Stimulated activated CD4-positive, alpha-beta T cell treated with anti-CD3 and anti-CD28 coated beads, Interleukin-4, amount 100 ng/mL, for 4 hours (primary cell): ENCODE measurements at places on chromosomes 13 and 19.

- DNase-seq = no peak
Observed at GRCh38 chr19:10707440-10707839, 6.2 kb downstream of the QTRT1 start.

- DNase-seq = no peak
Observed at GRCh38 chr13:27132538-27132937, 39.1 kb downstream of the USP12 start.

GRCh38 chr13:49587311-49587847 lies 2.0 kb upstream of the RCBTB1 start:
- no peak for DNase-seq

- no peak for DNase-seq
Observed at GRCh38 chr19:31597616-31598015, 248.4 kb upstream of the TSHZ3 start.

- no peak for DNase-seq
Observed at GRCh38 chr19:35055715-35056179, 14.2 kb downstream of the HPN start.

GRCh38 chr19:18379803-18380747 lies 5.9 kb upstream of the GDF15 start:
- no peak for DNase-seq

- DNase-seq = no peak
Observed at GRCh38 chr19:41940731-41941409, 12.6 kb upstream of the ERFL start.

DNA sequence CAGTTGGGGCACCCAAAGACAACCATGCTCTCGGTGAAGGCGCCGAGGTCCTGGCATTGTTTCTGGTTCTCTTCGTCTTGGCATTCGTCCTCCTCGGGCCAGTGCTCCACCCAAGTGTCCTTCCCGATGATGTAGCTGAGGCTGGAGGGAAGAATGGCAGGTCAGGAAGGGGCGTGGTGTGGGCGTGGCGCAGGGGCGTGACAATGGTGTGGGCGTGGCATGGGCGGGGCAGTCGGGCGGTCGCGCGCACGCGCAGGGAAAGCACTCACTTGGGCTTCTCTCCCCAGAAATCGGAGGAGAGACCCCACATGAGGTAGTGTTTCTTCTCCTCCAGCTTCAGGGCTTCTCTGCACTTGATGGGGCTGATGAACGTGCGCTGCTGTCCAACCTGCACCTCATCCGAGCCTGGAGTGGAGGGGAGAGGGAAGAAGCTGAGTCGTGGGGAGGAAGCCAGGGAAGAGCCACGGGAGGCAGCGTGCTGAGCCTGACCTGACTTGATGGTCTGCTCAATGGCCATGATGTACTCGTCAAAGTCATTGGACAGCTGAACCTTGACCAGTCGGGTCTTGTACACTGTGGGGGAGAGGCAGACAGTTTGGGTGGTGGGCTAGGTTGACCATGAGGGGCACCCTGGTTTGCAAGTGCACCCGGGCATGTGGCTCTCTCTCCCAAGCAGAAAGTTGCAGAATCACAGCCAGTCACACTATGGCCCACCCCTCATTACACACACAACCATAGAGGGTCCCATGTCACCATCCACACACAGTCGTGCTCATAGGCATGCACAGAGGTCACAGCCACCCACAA lies 8.1 kb upstream of the TNFSF14 start:
- DNase-seq = peak; percentile 32

DNA sequence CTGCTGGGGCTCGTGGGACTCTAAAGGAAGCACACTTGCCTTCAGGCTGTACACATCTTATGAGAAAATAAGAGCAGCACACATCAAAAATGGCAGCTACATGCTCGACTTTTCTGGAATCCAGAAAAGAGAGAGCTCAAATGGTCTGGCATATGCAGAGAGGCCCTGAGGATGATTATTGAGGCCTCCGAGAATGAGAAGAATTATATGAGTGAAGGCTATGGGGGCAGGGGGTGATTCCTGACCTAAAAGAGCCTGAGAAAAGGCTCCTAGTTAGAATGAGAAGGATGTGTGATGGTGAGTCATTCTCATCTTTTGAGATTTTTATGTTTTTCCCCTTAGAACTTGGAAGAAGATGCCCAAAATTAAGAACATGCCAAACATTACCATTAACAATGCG lies 97.1 kb downstream of the HSPH1 start:
- DNase-seq = no peak

DNA sequence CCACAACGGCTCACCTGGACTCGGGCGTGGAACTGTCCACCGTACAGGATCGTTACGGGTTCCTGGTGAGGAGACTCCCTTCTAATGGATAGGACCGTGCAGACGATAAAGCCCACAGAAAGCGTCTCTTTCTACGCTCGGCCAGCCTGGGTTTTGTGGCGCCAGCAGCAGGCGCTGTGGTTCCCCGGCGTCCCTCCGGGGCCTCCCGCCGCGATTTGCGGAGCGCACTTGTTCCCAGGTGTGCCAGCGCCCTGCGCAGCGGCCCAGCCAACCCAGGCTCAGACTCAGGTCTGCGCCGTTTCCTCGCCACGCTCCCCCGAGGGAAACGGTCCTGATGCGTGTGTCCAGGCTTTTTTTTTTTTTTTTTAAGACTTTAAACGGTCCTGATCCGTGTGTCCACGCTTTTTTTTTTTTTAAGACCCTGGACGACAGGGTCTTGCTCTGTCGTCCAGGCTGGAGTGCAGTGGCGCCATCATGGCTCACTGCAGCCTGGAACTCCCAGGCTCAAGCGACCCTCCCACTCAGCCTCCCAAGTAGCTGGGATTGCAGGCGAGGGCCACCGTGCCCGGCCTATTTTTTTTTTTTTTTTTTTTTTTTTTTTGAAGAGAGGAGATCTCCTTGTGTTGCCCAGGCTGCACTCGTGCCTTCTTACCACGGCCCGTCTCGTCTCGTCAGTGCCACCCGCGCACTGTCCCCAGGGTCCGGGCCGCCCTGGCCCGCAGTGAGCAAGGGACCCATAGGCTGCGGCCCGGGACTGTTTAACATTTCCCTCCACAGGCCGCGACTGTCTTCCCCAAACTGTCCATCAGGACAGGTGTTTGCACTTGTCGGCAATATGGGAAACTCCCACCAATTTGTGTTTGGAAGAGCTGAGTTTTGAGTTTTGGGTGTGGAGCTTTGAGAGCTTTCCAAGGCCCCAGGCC lies 23.8 kb downstream of the GJA3 start:
- DNase-seq = no peak

DNA sequence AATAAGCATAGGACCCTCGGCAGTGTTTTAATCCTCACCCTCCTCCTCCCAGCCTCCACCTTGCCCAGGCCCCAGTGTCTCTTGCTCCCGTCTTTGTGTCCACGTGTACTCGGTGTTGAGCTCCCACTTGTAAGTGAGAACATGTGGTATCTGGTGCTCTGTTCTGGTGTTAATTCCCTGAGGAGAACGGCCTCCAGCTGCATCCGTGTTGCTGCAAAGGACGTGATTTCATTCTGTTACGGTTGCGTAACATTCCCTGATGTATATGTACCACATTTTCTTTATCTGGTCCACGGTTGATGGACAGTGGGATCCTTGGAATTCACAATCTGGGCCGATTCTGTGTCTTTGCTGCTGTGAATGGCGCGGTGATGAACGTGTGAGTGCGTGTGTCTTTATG lies 44.7 kb upstream of the TFDP1 start:
- no peak for DNase-seq

- DNase-seq = no peak
Observed at GRCh38 chr13:111080642-111081041, 34.5 kb upstream of the ARHGEF7 start.

- no peak for DNase-seq
Observed at GRCh38 chr13:40503966-40504591, 162.4 kb downstream of the FOXO1 start.

DNA sequence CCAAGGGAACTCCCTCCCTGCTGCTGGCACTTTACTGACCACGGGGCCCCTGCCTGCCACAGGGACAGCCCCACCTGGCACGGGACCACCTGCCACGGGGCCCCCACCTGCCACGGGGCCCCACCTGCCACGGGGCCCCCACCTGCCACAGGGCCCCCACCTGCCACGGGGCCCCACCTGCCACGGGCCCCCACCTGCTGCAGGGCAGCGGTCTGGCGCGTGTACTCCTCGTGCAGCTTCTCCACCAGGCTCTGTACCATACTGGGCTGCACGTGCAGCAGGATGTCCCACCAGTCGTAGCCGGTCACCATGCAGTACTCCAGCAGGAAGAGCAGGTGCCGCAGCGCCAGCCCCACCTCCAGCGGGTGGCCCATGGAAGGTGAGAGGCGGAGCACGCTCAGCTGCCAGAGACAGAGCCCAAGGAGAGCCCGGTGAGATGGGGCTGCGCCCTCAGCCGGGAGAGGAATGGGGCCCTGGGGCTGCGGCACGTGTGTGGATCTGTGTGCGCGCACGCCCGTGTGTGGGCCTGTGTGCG lies 16.1 kb downstream of the MED16 start:
- no peak for DNase-seq

GRCh38 chr13:100738176-100738855 lies 63.7 kb upstream of the TMTC4 start:
- no peak for DNase-seq

GRCh38 chr13:112653071-112653470 lies 36.8 kb upstream of the ATP11A start:
- DNase-seq = no peak

- no peak for DNase-seq
Observed at GRCh38 chr13:43363156-43363953, 340.0 kb downstream of the DNAJC15 start.

- no peak for DNase-seq
Observed at GRCh38 chr13:38687246-38688229, 661 bp downstream of the FREM2 start.

DNA sequence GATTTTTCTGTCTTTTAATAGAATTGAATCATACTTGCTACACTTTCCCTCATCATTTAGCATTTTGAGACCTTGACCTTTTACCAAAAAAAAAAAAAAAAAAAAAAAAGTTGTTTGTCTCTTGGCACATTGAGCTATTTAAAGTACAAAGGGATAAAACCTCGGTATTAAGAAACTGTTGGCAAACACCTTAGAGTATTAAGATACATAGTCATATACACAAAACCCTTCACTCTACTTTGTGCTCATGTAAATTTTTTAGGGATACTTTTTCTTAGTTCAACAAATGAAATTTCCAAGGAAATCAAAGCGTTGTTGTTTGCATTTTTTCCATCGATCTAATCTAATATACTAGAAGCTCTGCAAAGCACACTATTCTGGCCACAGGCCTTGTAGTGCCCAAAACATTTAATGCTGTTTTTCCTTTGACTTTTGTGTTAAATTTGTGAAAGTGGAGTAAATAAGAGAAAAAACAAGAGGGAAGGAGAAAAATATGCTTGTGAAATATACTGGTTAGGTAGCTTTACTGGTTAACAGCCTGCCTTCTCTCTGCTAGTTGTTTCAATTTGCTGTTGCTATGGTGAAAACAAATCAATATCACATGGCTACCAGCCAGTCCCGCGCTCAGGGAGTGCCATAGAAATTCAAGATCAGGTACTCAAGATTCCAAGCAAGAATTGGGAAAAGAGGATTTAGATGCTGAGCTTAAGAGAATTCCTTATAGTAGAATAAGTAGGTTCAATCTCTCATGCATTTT lies 2.6 kb downstream of the MBNL2 start:
- DNase-seq = no peak

- DNase-seq = no peak
Observed at GRCh38 chr13:75309981-75310580, 171.9 kb downstream of the TBC1D4 start.

DNA sequence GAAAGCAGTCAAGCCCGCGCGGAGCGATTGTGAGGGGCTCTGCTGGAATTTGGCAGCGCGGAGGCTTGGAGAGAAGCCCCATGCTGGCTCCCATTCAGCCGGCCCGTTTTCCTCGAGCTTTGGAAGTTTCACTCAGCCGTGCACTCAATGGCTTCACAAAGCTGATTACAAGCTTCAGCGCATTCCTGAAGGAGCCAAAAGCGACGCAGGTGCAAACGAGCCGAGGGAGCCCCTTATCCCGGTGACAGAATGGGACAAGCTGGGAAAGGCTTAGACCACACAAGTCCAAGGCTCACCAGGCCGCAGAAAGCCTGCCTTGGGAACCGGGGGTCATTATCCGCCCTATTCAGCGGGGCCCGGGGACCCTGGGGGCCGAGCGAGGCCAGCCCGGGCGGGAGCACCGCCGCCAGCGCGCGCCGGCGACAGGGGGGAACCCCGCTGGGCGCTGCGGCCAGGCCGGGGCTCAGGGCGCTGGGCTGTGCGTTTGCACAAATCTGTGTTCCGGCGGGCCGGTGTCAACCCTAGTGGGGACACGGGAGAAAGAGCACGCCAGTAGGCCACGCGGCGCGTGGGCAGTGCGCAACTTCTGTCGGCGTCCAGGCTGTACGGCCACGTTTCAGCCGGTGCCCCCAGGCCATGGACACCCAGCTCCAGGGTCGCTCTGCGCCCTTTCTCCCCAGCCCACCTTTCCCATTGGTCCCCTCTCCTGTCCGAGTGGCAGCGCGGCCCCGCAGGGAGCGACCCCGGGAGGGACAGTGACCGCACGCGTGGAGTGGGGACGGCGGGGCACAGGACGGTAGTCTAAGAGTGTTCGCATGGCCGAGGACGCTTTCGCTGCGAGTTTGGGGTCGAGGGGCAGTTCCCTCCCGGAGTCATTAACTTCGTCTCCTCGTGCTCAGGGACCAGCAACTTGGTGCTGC lies 37.3 kb downstream of the SOX1 start:
- DNase-seq = no peak

- DNase-seq = no peak
Observed at GRCh38 chr13:70666883-70667556, 558.8 kb upstream of the KLHL1 start.

DNA sequence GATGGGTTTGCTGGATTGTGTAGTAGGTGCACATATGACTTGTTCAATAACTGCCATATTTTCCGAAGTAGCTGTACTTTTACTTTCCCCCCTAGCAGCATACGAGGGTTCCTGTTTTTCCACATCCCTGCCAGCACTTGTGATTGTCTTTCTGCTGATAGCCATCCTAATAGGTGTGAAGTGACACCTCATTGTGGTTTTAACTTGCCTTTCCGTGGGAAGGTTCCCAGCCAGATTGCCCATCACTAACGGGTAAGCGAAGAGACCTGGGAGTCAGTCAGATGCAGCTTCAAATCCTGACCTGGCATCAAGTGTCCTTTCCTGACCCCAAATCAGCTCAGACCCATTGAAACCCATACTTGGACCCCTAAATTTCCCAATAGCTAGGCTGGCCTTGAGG lies 4.5 kb downstream of the CLPTM1 start:
- no peak for DNase-seq

DNA sequence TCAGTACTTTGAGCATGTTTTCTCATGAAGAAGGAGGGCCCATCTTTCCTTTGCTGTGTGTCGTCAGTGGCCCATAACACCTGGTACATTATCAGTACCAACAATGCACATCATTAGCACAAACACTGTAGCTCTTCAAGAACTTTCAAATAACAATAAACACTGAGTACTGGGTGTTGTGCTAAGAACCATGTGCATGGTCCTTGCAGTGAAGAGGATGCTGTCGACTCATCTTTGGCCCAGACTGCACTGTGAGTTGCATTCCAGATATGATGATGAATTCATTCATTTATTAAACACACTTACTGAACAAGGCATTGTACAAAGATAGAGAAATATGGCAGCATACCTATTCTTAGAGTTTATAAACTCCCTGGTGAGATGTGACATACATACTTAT lies 55.8 kb downstream of the FLT3 start:
- no peak for DNase-seq

GRCh38 chr19:17532116-17532515 lies 20.7 kb downstream of the PGLS start:
- no peak for DNase-seq
